ENCODE measurements at places on chromosomes 5 and 9.

DNA sequence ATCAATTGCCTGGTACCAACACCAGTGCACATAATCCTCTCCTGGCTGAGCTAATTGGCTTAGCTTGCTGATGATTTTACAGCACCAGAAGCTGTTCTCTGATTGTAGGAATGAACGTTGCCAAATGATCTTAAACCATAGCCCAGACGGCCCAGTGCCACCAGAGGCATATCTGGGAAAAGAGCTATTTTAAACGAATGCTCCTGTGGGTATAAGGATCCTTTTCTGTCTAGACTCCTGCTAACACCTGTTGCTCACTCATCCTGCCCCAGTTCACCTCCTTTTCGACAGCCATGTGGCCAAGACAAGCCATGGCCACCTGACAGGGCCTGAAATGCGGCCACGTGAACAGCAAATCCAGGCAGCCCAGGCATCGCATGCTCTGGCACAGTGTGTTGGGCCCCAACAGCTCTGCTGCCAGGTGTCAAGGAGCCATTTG is 289.9 kb upstream of the SLC30A5 start:
- no peak for DNase-seq

DNA sequence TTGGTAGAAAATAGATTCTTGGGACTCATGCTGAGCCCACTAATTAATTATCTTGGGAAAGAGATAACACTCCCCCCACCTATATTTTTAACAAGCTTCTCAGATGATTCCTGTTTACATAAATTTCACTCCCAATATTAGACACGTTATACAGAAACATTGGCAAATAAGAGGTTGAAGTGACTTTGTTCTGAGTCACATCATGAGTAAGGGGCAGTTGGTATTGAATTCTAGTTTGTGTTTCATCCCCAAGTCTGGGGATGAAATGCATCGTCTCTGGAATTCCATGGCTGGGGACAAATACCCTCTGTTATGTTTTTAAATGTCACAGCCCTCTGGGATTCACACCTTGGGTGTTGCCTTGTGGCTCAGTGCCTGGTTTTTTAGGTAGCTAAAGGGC is 41.0 kb downstream of the BASP1 start:
- DNase-seq = no peak

GRCh38 chr5:115336201-115336720 is 39.8 kb upstream of the CCDC112 start:
- DNase-seq = no peak

GRCh38 chr5:14501353-14502293 is 80.0 kb upstream of the OTULINL start:
- DNase-seq = peak; percentile 22

- no peak for DNase-seq
Measured at GRCh38 chr5:88819301-88819999, 63.5 kb downstream of the MEF2C start.

DNA sequence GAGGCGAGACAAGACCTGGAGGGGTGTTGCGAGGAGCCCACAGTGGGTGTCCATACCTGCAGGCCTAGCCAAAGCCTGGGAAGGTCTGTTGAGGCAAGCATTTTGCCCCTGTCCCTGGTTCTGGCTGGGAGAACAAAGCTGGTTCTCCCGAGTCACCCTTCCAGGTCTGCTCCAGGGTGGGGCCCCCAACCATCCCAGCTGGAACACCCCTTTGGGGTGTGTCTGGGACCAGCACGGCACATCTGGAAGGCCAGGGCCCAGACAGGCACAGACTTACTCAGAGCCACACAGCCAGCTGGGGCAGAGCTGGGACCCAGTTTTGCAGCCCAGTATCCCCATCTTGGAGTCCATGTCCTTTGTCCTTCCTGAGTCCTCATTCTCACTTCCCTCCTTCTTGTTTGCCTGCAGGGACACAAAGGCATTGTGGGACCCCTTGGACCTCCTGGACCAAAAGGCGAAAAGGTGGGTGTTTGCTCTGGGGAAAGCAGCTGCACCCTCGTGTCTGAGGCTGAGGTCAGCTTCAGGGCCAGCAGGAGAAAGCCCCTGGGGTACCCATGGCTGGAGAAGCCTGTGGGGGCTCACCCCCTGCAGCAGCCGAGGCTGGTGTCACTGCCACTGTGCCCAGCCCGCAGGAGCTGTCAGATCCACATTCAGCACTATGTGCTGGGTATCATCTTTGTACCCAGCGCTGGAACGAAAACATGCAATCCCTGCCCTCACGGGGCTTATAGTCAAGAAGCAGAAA is 38.4 kb upstream of the ORM1 start:
- no peak for DNase-seq
